ENCODE measurements at places on chromosomes 5 and 9.
A peak's percentile ranks its signal among the peaks of the same experiment; 100 is the strongest.

DNA sequence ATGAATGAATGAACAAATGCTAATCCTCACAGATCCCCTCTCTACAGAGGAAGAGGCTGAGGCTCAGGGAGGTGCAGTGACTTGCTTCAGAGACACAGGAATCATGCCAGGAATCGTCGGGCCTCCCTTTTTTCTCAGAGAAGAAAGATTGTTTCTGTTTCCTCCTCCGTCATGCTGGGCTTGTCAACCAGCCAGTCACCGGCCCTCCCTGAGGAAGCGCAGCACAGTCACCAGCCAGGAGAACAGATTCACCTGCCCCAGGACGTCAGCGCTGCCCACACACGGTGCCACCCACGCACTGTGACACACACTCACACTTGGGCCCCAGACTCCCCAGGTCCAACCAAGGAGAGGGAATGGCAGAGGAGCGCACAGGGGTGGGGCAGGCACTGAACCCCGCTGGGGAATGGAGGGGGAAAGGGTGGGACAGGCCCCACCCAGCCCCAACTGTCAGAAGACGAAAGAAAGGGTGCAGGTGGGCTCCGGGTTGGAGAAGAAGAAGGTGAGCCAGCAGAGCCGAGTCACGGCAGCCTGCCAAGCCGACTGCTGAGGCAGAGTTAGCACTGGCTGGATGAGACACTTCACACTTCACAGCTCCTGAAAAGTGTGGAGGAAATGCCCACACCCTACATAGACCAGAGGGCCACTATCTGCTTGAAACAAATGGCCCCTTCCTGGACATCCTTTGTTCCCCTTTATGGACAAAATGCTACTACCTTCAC is 13.8 kb upstream of the ERGIC1 start:
- DNase-seq = peak; percentile 99

GRCh38 chr9:121700165-121700831 is 48.9 kb downstream of the DAB2IP start:
- DNase-seq = peak; percentile 99

DNA sequence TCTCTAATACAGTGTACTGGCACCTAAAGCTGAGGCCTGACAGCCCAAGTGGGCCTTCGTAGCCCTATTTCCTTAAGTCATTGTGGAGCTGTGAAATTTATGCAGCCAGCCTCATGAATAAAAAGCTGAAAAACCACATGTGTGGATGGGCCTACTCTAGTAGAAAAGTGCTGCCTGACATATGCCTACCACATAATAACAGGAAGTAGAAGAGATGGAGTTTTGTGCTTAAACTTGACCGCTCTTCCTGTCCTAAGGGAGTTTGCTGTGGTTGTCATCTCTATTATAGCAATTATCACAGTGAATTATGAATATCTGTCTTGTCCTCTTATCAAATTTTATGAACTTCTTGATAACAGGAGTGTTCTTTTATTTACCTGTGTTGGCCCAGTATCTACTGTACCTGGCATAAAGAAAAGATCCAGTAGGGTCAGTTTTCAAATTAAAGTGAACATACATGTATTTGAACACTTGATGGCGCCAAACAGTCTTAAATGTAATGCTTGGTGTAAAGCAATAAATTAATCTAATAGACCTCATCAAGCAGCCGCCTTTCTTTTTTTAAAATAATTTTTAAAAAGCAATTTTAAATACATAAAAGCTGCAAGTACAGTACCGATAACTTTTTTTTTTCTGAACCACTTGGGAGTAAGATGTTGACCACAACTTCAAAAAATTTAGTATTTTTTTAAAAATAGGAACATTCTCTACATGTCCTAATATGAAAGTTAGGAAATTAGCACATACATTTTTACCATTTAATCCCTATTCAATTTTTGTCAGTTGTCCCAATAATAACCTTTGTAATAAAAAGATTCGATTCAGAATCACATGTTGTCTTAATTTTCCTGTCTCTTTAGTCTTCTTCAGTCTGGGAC is 51.0 kb downstream of the FKTN start:
- peak; percentile 65 for DNase-seq

DNA sequence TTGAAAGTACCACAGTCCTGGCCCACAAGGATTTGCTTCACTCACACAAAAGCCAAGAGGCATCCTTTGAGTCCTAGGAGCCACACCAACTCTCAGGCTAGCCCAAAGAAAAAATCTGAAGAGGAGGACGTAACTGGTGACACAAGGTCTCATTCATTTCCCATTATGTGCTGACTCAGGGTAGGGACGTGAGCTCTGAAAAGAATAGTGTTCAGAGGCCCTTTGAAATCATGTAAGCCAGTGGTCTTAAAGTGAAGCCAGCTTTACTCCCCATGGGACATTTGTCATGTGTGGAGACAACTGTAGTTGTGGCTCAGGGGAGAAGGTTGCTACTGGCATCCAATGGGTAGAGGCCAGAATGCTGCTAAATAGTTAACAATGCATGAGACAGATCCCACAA is 332.4 kb downstream of the KCTD16 start:
- no peak for DNase-seq

DNA sequence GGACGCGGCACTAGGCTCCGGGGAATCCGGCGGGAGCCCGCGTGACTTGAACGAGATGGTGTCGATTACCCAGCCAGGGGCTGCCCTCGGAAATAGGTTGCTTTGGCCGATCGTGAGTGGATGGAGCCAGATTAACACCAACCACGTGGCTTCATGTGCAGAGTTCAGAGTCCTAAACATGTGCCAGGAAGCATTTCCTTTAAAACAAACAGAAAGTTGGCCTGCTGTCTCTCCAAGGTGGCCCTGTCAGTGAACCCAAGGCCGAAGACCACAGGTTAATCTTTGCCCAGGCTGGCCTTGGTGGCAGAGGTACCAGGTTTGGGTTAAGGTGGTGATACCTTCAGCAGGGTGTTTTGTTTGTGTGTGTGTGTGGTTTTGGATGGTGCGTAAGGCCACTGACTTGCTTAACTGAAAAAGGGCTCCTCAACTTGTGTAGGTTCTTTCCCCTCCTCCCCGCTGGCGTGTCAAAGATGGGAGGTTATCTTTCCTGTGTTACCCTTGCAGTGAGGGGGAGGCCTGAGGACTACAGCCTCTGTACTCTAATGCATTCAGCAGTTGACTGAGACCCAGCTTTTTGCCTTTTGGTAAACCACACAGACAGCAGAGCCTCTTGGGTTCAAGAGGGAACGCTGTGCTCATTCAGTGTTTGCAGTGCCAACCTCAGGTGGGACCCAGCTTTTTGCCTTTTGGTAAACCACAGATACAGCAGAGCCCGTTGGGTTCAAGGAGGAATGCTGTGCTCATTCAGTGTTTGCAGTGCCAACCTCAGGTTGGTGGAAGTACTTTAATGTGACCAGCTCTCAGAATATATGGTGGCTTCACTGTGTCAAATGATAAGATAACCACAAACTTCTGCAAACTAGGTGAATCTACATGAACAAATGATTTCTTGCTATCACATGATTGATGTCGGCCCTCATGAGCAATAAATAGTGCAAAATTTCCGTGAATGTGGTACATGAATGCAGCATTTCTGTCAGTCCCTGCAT is 1.4 kb downstream of the IQGAP2 start:
- no peak for DNase-seq

DNA sequence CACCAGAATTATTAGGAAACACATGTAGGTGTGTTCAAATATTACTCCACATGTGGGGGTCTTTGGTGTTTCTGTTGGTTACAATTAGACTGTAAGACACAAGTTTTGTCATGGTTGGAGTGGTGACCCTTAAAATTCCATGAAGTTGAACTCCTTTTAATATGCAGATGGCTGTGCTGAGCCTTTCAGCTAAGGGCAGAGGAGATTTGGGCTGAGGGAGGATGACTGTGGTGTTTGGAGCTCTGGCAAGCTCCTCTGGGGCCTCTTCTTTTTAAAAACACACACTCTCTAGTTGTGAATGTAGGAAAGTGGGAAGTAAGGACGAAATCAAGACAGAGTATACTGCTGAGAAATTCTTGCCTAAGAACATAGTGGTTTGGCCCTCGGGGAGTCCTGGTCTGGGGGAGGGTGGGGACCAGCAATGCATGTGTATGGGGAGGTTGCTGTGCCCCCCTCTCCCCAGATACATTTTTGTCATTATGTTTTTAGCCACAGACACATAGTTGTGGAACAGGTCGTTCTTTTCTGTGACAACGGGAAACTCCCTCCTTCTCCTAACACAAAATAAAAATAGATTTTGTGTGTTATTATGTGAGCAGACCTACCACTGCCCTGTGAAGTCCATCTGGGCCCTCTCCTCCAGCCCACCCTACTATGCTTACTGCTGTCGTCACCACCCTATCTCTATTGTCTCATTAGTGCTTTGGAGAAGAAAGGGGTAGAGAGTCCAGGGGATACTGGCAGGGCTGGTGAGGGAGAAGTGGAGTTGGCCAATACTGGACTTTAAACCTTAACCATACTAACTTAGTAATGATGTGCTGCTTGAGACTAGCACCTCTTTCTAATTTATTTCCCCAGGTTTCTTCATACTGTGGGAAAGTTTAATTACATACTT is 10.0 kb downstream of the SMARCA2 start:
- DNase-seq = no peak

- DNase-seq = no peak
Measured at GRCh38 chr9:126521551-126521950, 92.2 kb upstream of the LMX1B start.

DNA sequence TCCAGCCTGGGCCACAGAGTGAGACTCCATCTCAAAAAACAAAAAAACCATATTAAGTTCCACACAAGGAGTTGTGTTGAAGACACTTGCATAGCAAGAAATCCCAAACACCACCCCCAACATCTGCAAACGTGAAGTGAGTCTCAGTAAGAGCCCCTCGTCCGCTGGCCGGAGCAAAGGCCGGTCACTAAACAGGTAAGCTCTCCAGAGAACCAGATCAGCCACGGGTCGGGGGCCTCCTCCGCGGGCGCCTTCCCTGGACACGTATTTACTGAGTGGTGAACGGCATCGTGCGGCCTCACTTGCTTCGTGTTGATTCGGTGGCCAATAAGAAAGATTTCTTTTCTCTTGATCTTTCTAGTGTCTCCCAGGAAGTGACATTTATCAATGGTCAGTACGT is 93.6 kb downstream of the MRPL36 start:
- DNase-seq = no peak

- no peak for DNase-seq
Measured at GRCh38 chr9:89953824-89954615, 349.2 kb downstream of the GADD45G start.

GRCh38 chr5:157827423-157827822 is 31.5 kb downstream of the CLINT1 start:
- DNase-seq = no peak

DNA sequence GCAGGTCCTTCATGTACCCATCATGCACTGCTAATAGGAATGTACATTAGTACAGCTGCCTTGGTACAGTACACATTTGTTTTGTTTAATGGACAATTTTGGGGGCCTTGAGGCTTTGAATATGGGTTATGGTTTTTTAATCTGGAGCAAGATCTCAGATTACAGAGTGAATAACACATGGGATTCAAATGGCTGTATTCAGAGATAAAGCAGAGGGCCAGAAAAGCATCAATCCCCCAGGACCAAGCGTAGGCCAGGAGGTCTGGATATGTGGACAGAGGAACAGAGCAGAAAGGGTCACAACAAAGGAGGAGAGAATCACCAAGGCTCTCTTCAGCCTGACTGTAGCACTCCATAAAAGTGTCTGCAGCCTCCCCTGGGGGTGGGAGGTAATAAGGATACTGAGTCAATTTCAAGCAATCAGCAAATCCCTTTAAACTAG is 47.7 kb upstream of the STK32A start:
- no peak for DNase-seq

- peak; percentile 66 for DNase-seq
Measured at GRCh38 chr5:59317023-59317773, 576.3 kb downstream of the PDE4D start.

- no peak for DNase-seq
Measured at GRCh38 chr9:134276453-134277245, 49.6 kb upstream of the RXRA start.

DNA sequence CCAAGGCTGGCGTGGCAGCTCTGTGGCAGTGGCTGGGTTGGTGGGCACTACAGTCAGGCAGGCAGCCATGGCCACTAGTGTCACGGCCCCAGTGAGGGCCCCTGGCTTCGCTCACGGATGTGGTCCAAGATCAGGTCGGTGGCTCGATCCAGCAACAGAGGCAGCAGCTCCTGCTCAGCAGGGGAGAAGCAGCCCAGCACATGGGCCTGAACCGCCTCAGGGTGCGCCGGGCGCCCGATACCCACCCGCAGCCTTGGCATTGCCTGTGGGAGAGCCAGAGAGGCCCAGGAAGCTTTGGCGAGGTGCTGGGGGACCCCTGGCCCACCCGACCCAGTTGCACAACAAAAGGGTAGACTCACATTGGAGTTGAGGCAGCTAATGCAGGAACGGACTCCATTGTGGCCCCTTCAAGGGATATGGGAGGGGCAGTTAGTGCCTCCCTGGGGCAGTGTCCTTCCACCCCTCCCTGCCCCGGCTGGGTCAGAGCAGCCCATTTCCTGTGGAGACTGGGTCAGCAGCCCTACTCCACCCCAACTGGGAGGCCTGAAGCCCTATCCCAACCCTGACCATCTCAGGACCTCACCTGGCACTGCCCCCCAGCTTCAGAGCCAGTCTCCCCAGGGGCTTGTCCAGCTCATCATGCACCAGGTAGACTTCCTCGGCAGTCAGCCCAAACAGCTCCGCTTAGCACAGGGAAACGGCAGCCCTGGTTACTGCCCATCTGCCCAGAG is 1.3 kb downstream of the PTRH1 start:
- no peak for DNase-seq

GRCh38 chr9:72349911-72350310 is 15.1 kb downstream of the ZFAND5 start:
- DNase-seq = no peak

DNA sequence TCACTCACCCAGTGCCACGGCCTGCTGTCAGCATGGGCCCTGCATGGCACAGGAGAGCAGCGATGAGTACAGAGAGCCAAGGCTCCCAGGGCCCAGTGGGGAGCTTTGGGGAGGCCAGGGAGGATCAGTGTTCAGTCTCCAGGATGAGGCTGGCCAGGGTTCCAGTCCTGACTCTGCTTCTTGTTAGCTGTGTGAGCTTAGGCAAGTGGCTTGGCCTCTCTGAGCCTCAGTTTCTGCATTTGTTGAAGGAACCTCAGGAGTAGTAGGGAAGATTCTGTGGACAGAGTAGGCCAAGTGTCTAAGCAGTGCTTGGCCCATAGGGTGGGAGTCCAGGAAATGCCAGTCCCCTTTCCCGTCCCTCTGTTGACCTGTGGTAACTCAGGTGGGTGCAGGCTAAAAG is 39.5 kb downstream of the ERGIC1 start:
- no peak for DNase-seq

- DNase-seq = no peak
Measured at GRCh38 chr5:153919161-153919560, 119.5 kb downstream of the FAM114A2 start.

DNA sequence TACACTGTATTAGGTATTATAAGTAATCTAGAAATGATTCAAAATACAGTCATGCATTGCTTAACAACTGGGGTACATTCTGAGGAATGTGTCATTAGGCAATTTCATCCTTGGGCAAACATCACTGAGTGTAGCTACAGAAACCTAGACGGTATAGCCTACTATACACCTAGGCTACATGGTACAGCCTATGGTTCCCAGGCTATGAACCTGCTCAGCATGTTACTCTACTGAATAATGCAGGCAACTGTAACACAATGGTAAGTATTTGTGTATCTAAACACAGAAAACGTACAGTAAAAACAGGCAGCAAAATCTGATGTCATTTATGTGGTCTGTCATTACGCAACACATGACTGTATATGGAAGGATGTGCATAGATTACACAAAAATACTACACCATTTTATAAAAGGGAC is 96.8 kb downstream of the RAPGEF6 start:
- DNase-seq = peak; percentile 96

GRCh38 chr9:125446561-125447094 is 185.0 kb downstream of the GAPVD1 start:
- no peak for DNase-seq

GRCh38 chr9:87135074-87135473 is 187.8 kb upstream of the GAS1 start:
- DNase-seq = no peak

GRCh38 chr9:7976167-7976755 is 176.7 kb upstream of the DMAC1 start:
- DNase-seq = no peak

Data from epithelial cell of esophagus (primary cell).